ENCODE measurements at places on chromosomes 3 and 15.

DNA sequence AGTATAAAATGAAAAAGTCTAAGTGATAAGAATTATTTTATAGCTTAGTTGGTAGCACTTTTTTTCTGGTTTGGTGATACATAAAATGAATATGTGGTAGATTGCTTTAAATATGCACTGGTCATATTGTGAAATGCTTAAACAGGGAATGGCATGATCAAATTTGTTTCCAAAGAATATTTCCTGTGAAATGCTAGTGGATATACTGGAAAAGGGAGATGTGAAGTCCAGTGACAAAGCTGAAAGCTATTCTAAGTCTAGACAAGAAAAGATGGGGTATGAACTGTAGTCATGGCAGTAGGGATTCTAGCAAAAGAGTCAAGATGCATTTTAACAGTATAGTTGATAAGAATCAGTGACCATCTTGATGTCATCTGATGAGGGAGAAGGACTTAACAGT, 98.9 kb upstream of the MME start:
- DNase-seq, result no peak

- DNase-seq, result no peak
Observed at GRCh38 chr3:119456469-119456868, 6.9 kb downstream of the TMEM39A start.

- no peak for DNase-seq
Observed at GRCh38 chr15:100588638-100589242, 13.2 kb downstream of the LINS1 start.

GRCh38 chr3:16478516-16478915, 35.0 kb downstream of the RFTN1 start:
- DNase-seq, result no peak

DNA sequence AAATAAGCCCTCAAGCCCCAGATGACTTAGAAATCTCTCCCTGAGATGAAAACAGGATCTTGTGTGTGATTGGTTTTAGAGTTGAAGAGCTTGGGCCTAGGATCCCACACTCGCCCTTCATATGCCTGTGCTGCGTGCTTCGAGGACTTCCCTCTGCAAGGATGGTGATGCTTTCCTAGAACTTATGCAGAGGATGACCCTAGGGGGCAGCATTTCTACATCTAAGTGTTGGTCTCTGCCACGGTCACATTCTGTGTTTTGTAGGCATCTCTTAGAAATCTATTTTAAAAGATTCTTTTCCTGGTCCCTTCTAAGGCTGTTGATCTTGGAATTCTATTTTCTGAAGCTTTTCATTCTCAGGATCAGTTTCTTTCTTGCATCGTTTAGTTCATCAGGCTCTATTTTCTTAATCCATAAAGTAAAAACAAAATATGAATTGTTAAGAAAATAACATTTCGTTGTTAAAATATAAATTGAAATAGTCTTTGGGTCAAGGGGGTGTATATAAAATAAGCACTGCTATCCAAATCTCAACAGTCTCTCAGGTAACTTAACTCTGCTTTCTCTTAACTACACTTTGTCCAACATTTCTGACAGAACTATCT, 45.7 kb downstream of the WDR76 start:
- DNase-seq, result peak; percentile 27

All from NCI-H774 (cell line).